GM23248 (cell line): ENCODE measurements at places on chromosomes 6 and 20. TPM values are rescaled to one million over a fixed set of nuclear protein-coding genes. Genes with fewer than 3 reads are reported as not detected.

- DNase-seq = no peak
Observed at GRCh38 chr6:140460267-140460666, 1085.8 kb upstream of the CITED2 start.

- DNase-seq = peak; percentile 71
Observed at GRCh38 chr6:142845143-142845571, 99.8 kb downstream of the HIVEP2 start.

GRCh38 chr6:166005944-166006899 lies 161.4 kb downstream of the TBXT start:
- DNase-seq = peak; percentile 80

GRCh38 chr6:137571854-137572253 lies 77.7 kb upstream of the OLIG3 start:
- DNase-seq = peak; percentile 15

PLCB1 gene
- polyA plus RNA-seq = 3.7 and 5.5 TPM in 2 replicates

DNA sequence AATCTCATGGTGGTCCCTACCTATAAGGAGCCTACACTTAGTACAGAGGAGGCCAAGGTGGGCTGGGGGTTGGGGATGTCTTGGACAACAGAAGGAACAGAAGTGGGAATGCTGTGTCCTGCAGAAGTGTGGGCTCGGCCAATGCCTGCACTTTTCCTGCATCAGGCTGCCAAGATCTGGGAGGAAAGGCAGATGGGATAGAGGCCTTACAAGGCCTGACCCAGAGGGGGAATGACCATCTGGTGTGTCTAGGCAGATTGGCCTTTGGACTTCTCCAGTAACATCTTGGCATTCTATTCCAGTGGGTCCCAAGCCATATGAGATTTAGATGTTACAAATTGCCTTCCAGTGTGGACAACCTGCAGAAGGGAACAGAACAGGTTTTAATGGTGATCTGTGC lies 124.7 kb upstream of the GPR6 start:
- no peak for DNase-seq

DNA sequence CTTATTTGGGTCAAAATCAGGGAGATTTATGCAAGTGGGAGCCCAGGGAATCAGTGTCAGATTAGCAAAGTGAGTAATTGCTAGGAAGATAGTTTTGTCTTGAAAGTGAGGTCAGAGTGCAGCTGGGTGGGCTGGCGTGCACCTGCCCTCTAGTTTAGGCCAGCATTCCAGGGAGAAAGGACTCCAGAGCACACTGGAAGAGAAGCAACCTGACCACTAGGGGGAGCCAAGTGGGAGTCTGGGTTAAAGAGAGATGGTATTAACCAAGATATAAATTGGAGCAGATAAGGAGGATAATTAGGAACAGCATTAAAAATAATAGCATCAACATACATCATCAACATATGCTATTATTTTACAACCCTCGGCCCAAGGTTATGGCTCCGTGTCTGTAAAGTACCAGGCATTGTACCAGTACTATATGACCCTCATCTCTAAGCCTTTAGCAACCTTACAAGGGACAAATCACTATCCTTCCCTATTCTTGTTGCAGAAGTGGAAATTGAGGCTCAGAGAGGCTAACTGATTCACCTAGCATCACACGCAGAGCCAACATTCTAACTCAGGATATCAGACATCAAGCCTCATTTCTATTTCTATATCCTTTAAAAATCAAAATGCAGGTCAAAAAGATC lies 57.8 kb downstream of the SLC2A10 start:
- DNase-seq = peak; percentile 62

SLC26A8 gene
- polyA plus RNA-seq = not detected in 2 replicates

- DNase-seq = no peak
Observed at GRCh38 chr6:109164331-109164730, 69.0 kb downstream of the CEP57L1 start.

GPR63 gene
- polyA plus RNA-seq = 0.10 and 0.11 TPM in 2 replicates

NHSL1 gene
- polyA plus RNA-seq = 3.3 and 3.4 TPM in 2 replicates
